Activated naive CD4-positive, alpha-beta T cell treated with Interleukin-2 at 50 U/mL for 16 hours (primary cell): ENCODE measurements at places on chromosomes 3 and 15.
A peak's percentile ranks its signal among the peaks of the same experiment; 100 is the strongest.

- DNase-seq: no peak
Observed at GRCh38 chr3:129773691-129774663, 119.5 kb downstream of the TMCC1 start.

DNA sequence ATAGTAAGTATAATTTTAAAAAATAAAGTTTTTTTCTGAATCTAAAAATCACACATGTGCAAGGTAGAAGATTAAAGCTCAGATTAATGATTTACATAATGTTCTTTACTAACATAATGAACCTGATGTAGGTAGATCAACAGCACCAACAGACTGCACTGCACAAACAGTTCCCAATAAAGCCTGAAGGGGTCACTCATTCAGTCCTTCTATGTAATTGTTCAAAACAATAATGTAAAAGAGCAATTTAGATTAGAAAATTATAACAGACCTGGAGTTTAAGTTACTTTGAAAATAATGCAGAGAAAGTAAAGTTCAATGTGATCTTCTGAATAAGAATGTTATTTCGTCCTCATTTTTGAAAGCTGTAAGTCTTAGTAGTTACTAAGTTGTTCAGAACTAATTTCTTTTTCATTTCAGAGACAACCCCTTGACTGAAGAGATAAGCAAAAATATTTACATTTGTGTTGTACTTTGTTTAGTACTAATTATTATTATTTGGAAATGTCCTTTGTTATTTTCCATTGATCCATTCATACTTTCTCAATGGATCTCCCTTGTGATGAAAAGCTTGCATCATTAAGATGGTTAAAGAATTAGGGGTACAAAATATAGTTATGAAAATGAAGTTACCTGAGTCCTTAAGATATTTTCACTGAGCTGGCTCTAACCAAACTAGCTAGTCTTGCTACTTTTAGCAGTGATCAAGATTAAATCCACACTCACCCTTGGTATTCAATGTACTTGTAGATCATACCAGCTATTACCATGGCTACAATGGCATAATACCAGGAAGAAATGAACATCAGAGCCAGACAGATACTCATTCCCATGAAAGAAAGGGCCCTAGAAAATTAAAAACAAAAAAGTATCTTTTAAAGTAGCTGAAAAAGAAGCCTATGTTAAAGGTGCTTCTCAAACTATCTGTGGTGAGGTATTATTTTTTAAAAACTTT is 16.8 kb downstream of the EMC4 start:
- DNase-seq: peak; percentile 21

DNA sequence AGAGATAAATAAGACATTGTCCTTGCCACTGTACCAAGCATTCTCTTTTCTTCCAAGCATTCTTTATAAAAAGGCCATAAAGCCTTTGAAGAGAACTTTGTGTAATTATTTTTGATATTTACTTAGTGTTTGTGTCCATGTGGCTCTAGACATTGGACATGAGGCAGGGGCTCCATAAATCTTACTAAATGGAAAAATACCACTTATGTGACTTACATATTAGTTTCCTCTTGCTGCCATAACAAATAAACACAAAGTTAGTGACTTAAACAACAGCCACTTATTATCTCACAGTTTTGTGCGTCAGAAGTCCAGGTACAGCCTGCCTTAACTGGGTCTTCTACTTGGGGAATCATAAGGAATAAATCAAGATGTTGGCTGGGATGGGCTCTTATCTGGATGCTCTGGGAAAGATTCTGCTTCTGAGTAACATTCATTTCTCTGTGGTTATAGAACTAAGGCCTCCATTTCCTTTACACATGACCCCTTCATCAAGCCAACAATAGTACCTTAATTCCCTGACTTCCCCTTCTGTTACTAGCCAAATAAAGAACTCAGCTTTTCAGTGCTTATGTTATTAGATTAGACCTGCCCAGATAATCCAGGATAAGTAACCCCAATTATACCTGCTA is 59.9 kb upstream of the COL8A1 start:
- no peak for DNase-seq

DNA sequence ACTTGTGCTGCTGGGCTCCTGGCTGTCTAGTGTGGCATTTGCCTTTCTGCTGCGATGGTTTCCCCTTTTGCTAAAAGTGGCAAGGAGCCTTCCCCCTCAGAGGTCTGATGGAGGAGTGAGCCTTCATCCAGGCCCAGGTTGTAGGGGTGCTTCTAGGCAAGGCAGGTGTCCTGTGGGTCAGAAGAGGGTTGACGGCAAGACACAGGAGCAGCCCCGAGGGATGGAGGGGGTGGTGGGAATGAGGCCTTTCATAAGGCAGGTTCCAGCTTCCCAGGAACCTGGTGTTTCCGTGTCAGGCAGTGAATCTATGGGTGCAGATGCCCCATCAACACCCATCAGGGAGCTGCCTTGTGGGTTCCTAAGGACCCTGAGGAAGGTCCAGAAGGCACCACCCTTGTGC is 63.0 kb upstream of the TAMM41 start:
- no peak for DNase-seq

GRCh38 chr15:45589256-45589655 is 2.1 kb downstream of the BLOC1S6 start:
- DNase-seq: no peak

GRCh38 chr3:195876297-195877064 is 31.9 kb downstream of the TNK2 start:
- DNase-seq: peak; percentile 37

GRCh38 chr15:95226835-95227234 is 995.5 kb downstream of the MCTP2 start:
- no peak for DNase-seq

DNA sequence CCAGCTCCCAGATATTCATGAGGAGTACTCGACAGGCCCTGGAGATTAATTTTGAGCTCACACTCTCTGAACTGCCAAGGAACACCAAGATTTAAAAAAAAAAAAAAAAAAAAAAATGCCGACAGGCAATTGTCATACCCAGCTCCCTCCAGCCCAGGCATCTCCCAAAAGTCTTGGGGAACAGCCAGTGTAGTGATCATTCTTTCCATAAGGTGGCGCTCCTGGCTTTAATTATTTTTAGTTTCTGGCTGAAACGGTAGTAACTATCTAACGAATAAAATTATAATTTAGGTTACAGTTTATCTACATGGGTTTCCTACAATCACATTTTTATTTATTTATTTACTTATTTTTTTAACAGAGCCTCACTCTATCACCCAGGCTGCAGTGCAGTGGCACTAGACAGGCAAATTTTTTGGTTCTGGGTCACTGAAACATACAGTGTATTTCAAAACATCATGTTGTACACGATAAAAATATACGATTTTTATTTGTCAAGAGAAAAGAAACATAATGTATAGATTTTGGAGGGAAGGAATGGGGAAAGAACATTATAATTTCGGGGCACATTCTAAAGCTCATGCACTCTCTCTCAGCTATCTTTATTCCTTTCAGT is 157.3 kb downstream of the ADAMTS9 start:
- no peak for DNase-seq

- DNase-seq: no peak
Observed at GRCh38 chr3:68129065-68129464, 474.7 kb upstream of the SUCLG2 start.

DNA sequence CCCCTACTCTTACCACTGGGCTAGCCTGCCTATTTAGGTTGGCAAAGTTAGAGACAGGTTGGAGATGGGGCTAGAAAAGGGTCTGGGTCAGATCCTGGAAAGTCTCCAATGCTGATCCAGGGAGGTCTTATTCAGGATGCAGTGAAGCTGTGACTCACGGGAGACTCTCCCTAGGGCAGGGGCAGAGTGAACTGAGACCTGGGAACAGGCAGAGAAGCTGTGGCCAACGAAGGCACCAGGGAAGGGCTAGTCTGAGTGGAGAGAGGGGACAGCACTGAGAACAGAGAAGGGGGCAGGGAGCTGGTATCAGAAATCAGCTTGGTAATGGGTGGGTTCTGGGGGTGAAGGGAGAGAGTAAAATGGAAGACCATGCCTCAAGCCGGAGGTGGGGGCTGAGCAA is 2.2 kb downstream of the LTF start:
- no peak for DNase-seq

- DNase-seq: no peak
Observed at GRCh38 chr15:66654739-66655375, 47.2 kb upstream of the SMAD6 start.

DNA sequence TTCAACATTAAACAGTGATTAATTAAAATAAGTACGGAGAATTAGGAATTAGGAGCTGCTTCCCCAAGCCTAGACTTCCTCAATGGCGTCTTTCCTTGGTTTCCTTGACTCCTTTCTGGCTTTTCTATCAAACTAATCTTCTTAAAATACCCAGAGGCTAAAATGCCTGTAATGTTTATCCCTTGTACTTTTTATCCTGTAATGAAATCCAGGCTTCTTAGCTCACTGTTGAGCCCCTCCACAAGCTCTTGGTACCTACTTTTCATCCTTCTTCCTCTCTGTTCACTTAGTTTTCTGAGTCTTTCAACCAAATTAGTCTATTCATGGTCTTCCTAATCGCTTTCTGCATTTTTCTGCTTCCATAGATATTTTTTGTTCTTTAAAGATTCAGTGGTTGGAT is 6.9 kb upstream of the UBE2E1 start:
- no peak for DNase-seq

DNA sequence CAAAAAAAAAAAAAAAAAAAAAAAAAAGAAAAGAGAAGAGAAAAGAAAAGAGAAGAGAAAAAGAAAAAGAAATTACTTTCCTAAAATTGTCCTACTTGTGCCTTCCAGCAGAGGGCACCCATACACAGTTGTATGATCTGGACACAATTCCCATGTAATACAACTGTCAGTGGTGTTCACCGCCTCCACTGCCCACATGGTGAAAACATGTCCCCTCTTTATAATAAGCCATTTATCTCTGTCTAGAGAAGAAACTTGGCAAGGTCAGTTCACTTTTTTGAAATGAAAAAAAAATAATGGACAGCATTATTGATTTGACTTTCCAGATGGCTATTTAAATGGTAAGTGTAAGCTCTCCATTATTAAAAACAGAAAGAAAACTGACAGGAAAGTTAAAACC is 459.4 kb downstream of the GBE1 start:
- DNase-seq: no peak

GRCh38 chr15:64507293-64507802 is 47.0 kb downstream of the ZNF609 start:
- DNase-seq: peak; percentile 34

GRCh38 chr3:162996368-162996767 is 1499.8 kb downstream of the OTOL1 start:
- no peak for DNase-seq

DNA sequence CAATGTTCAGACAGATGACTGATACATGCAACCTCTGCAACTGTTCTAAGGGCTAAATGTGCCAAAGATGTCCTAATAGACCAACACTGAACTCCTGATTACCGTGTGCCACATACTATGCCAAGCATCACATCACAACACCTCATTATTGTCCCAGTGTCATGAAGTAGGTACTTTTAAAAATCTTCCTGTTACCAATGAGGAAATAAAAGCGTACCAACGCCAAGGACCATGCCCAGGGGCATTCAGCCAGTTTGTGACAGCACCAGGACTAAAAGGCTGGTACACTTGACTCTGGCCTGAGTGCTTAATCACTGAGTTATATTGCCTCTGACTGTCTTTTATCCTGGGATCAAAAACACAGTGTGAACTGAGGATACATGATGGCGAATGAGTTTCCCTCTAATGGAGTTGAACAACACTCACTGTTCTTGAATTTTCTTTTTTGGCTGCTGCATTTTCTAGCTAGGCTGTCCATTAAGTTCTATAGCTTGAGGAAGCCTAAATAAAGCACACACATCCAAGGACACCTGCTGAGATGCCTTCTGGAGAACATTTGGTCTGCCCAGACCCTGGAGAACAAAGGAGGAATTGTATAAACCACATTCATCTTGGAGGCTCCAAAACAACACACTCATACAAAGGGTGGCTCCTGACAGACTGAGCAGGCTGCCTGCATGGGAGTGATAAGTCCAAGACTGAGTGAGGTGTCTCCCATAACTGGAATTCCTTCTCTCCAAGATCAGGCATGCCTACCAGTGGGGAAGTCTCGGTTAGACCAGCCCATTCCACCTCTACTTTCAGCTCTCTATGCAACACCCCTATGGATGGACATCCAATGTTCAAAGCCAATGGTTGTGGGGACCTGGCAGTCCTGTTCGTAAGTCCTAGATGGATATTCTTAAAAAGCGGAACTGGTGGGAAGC is 126.7 kb upstream of the PRICKLE2 start:
- DNase-seq: no peak
